RWPE2 (cell line): ENCODE measurements at places on chromosomes 16 and 17.

- no peak overlapping the region for H3K27ac ChIP-seq
- no peaks in the 10 kb centered on the region for H3K36me3 ChIP-seq
- DNase-seq = no peak
- H3K4me1 ChIP-seq = no peaks in the 10 kb centered on the region
- H3K4me3 ChIP-seq = no peak overlapping the region
Observed at GRCh38 chr16:29310852-29311314, 95.6 kb downstream of the NPIPB11 start.

DNA sequence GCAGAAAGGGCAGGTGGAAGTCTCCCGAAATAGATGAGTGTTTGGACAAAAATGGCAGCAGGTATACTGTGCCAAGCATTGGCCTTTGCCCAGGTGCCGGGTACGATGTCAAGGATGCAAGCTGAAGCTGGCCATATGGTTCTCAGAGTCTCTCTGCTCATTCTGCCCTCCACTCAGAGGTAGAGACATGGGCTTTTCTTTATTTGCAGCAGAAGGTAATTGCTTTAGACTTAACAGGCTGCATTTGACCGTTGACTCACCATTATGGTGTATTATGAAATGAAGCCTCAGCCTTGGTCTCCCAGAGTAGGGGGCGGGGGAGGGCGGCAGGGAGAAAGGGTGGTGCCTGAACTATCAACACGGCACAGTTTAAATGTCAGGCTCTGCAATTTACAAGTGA, 969.1 kb upstream of the EEF2KMT start:
- peaks cover 11% of the 10 kb centered on the region for H3K27me3 ChIP-seq
- no peak for DNase-seq
- no peaks in the 10 kb centered on the region for H3K36me3 ChIP-seq
- H3K4me1 ChIP-seq = no peaks in the 10 kb centered on the region
- no peak overlapping the region for H3K4me3 ChIP-seq
- H3K27ac ChIP-seq = no peak overlapping the region

GRCh38 chr16:10791048-10791447, 27.5 kb downstream of the TVP23A start:
- no peak for DNase-seq
- no peaks in the 10 kb centered on the region for H3K36me3 ChIP-seq
- H3K4me3 ChIP-seq = no peak overlapping the region
- H3K4me1 ChIP-seq = no peaks in the 10 kb centered on the region
- no peak overlapping the region for H3K27ac ChIP-seq

GRCh38 chr17:76134911-76135809, 5.9 kb downstream of the FOXJ1 start:
- no peak overlapping the region for H3K4me3 ChIP-seq
- no peak for DNase-seq
- peaks cover 20% of the 10 kb centered on the region for H3K27me3 ChIP-seq

- no peak overlapping the region for H3K4me3 ChIP-seq
- H3K27ac ChIP-seq = no peak overlapping the region
- no peaks in the 10 kb centered on the region for H3K4me1 ChIP-seq
- H3K36me3 ChIP-seq = peaks cover 5% of the 10 kb centered on the region; the same call in 1 of the 2 replicates
Observed at GRCh38 chr16:69240331-69240730, 53.4 kb downstream of the SNTB2 start.

DNA sequence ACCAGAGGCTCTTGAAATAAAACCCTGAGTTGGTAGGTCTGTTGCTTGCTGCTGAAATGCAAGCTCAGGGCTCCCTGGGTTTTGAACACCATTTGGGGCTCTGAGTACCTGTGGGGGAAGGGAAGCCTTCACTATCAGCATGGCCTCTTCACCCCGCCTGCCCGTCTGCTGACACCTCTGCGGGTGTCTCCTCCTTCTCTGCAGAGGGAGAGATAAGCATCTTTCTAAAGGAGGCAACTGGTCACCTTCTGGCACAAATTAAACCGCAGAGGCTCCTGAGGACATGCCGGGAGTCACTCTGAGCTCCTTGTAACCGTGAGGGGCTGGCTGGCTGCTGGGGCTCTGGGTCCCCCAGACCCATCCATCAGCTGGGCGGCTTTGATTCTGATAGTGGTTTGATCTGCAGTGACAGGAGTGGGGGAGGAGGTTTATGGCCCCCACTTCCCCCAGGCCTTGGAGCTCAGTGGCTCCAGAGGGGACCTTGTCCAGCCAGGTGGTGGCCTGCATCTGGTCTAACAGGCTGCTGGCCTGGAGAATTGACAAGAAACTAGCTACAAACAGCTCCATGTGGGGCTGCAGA, 123.5 kb downstream of the IRF8 start:
- DNase-seq = peak; percentile 19
- H3K27ac ChIP-seq = no peak overlapping the region
- H3K27me3 ChIP-seq = peaks cover 44% of the 10 kb centered on the region
- H3K36me3 ChIP-seq = no peaks in the 10 kb centered on the region
- H3K4me3 ChIP-seq = no peak overlapping the region
- H3K4me1 ChIP-seq = no peaks in the 10 kb centered on the region

- peaks cover 5% of the 10 kb centered on the region for H3K4me1 ChIP-seq
- H3K4me3 ChIP-seq = no peak overlapping the region
- H3K36me3 ChIP-seq = no peaks in the 10 kb centered on the region
Observed at GRCh38 chr17:39946551-39947330, 16.1 kb upstream of the GSDMA start.
